ENCODE measurements at places on chromosomes 2 and 18. TPM values are rescaled to one million over a fixed set of nuclear protein-coding genes. Genes with fewer than 3 reads are reported as not detected.

Gene KCNJ13
- total RNA-seq = not detected

Gene GAD1
- 1.7 TPM for total RNA-seq

Gene NCK2
- total RNA-seq = 84.1 TPM

Gene ZNF385B
- not detected for total RNA-seq

Gene ITGB6
- total RNA-seq = not detected

Gene LHCGR
- not detected for total RNA-seq

Gene SKOR2
- not detected for total RNA-seq

Gene KLF11
- total RNA-seq = 8.6 TPM

GRCh38 chr2:11773747-11774525 is 27.5 kb downstream of the LPIN1 start:
- peak overlapping the region; percentile 74 for H3K27ac ChIP-seq
- H3K36me3 ChIP-seq = peaks cover 67% of the 10 kb centered on the region
- peaks cover 49% of the 10 kb centered on the region for H3K4me1 ChIP-seq
- H3K4me3 ChIP-seq = no peak overlapping the region

DNA sequence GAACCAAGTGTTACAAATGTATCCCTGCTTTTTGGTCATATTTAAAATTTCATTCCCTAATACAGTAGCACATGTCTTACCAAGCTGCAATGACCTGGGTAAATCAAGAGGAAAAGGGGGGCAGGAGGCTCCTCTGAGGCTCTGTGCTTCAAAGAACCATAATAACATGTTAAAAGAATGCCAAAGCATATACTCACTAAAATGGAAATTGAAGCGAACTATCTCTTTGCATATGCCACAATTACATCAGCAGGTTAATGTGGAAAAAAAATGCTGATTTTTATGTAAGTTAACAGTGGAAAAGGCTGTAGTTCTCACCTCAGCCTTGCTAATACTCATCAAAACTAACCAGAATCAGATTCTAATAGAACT is 37.5 kb upstream of the NCKAP5 start:
- H3K27me3 ChIP-seq = no peaks in the 10 kb centered on the region
- H3K4me3 ChIP-seq = no peak overlapping the region
- H3K36me3 ChIP-seq = no peaks in the 10 kb centered on the region
- no peak overlapping the region for H3K27ac ChIP-seq

DNA sequence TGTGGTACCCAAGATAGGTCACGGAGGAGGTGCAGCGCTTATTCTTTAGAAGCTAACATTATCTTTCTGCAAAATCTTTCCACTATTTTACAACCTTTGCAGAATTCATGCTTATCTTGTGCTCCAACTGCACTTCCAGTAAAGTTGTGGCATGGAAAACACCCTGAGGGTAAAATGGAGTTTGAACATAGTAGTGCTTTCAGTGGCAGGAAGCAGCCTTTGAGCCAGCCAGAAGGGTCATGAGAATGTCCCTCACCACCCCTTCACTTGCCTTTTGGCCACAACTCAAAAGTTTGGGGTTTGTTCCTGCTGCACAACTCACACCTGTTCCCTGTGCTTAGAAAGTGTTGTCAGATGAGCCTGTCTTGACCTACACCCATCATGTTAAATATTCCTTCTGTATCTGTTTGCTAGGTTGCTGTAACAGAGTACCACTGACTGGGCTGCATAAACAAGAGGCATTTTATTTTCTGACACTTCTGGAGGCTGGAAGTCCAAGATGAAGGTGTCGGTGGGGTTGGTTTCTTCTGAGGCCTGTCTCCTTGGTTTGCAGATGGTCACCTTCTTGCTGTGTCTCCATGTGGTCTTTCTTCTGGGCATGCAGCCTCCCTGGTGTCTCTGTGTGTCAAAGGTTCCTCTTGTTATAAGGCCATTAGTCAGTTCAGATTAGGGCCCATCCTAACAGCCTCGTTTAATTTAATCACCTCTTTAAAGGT is 194.1 kb downstream of the SMAD7 start:
- H3K36me3 ChIP-seq = no peaks in the 10 kb centered on the region
- H3K4me3 ChIP-seq = no peak overlapping the region
- no peaks in the 10 kb centered on the region for H3K27me3 ChIP-seq
- no peaks in the 10 kb centered on the region for H3K4me1 ChIP-seq
- no peak overlapping the region for H3K27ac ChIP-seq

DNA sequence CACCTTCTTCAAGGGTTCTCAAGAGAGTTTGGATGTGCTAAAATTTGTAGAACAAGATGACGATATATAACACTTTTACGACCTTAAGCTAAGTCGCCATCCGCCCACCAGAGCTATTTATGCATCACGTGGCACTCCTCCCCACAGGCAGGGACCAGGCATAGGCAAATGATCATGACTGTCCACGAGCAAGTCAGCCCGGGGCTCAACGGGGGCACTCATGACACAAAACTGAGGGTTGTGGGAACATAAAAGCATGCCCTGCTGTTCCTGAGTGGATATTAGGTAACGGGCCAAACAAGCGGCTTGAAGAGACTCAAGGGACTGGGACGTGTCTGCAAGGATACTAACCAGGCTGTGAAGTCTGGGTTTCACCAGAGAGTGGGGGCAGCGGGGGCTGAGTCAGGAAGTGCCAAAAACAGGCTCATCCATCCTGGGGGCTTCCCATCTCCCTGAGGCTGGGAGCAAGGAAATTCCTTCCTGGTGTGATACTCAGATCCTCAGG is 58.1 kb downstream of the FAM178B start:
- H3K4me3 ChIP-seq = no peak overlapping the region
- H3K4me1 ChIP-seq = peaks cover 20% of the 10 kb centered on the region
- H3K36me3 ChIP-seq = no peaks in the 10 kb centered on the region

- no peak overlapping the region for H3K4me3 ChIP-seq
- peaks cover 13% of the 10 kb centered on the region for H3K27me3 ChIP-seq
- H3K27ac ChIP-seq = no peak overlapping the region
- H3K4me1 ChIP-seq = peaks cover 8% of the 10 kb centered on the region
- peak; percentile 79 for DNase-seq
Measured at GRCh38 chr2:234544659-234545611, 48.1 kb upstream of the ARL4C start.

GRCh38 chr18:8969639-8970390 is 132.7 kb upstream of the NDUFV2 start:
- no peaks in the 10 kb centered on the region for H3K4me1 ChIP-seq
- DNase-seq = no peak
- peaks cover 2% of the 10 kb centered on the region for H3K27me3 ChIP-seq
- no peak overlapping the region for H3K27ac ChIP-seq

GRCh38 chr18:48753691-48754090 is 197.1 kb downstream of the SMAD7 start:
- H3K36me3 ChIP-seq = no peaks in the 10 kb centered on the region
- no peaks in the 10 kb centered on the region for H3K4me1 ChIP-seq
- H3K27me3 ChIP-seq = no peaks in the 10 kb centered on the region
- DNase-seq = no peak
- no peak overlapping the region for H3K4me3 ChIP-seq

GRCh38 chr18:63882333-63883141 is 5.0 kb upstream of the SERPINB2 start:
- peaks cover 13% of the 10 kb centered on the region for H3K27me3 ChIP-seq
- no peak overlapping the region for H3K4me3 ChIP-seq
- no peaks in the 10 kb centered on the region for H3K36me3 ChIP-seq
- no peaks in the 10 kb centered on the region for H3K4me1 ChIP-seq

DNA sequence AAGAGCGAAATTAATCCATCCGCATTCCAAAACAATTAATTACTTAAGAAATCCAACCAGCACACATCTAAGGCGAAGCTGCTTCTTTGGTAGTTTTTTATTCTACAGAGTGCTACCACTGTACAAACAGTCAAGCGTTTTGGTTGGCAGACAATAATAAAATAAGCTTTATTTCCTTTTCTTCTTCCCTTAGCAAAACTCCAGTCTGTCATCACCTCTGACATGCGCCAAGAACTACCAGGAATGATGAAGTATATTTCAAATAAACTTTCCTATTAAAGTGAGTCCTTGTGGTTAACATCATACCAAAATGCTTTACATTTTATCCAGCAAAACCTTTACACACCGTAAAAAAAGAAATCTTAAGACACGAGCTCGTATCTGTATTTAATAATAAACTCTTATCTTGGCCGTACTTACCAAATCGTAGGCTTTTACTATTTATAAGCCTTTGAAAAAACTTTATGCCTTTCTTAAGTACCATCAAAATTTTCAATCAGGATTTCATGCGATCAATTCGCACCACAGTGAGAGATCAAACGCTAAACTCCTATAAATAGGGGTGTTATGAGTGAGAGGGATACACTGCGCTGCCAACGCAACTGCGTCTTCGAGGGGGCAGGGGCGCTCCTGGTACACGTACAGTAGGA is 1.3 kb downstream of the ATL2 start:
- peak overlapping the region; percentile 88 for H3K27ac ChIP-seq
- H3K36me3 ChIP-seq = peaks cover 7% of the 10 kb centered on the region
- DNase-seq = no peak
- H3K4me1 ChIP-seq = peaks cover 66% of the 10 kb centered on the region

GRCh38 chr18:24306201-24306600 is 91.4 kb downstream of the OSBPL1A start:
- H3K4me1 ChIP-seq = no peaks in the 10 kb centered on the region
- no peak overlapping the region for H3K27ac ChIP-seq
- DNase-seq = no peak
- no peaks in the 10 kb centered on the region for H3K36me3 ChIP-seq

DNA sequence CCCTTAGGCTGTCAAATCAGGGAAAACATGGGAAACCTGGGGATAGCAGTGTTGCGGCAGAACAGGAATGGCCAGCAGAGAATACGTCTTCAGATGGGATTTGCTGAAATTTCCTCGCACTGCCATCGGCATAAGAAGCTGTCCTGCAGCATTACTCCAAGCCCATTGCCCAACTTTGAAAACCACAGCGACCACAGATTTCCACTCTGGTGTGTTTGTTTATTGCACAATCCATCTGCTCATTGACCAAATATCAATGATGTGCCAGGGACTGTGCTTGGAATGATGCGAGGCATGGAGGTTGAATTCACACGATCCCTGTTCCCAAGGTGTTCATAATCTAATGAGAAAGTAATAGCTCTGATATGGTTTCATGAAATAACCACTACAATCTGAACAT is 383.3 kb upstream of the MYT1L start:
- no peak overlapping the region for H3K27ac ChIP-seq
- no peak overlapping the region for H3K4me3 ChIP-seq
- H3K27me3 ChIP-seq = no peaks in the 10 kb centered on the region
- no peaks in the 10 kb centered on the region for H3K4me1 ChIP-seq

DNA sequence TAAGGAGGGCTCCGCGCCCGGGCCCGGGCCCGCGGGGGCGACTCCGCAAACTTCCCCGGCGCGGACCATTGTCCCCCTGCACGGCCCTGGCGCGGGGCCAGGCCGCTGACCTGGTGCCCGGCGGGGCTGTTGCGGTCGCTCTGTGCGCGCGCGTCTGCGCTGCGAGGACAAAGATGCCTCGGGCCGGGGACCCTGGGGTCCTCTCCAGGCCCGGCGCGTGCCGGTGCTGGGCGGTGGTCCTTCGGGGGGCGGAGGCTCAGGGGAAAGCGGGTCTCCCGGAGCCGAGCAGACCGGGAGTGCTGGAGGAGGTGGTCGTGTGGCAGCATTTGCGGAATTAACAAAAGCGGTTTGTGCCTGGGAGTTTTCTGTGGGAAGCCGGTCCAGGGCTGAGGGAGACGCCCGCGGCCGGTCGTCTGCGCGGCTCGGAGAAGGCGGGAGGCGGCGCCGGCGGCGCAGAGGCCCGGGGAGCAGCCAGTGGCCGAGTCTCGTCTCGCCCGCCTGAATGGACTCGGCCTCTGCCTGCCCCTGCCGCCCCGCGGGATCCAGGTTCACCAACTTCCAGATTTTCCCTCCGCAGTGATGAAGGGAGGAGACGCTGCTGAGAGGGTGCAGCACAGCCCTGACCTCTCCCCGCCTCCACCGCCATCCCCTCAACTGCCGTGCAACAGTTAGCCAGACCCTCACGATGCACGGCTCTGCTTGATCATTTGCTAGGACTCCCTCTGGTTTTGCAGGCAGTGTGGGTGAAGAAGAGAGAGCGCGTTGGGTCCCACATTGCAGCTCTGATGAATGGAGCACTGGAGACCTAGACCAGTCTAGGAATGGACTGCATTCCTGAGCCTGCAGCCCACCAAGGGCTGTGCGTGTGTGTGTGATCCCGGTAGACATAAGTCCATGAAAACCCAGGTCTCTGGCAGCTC is 705 bp downstream of the EFR3B start:
- H3K4me3 ChIP-seq = peak overlapping the region; percentile 76
- H3K4me1 ChIP-seq = peaks cover 33% of the 10 kb centered on the region
- peaks cover 49% of the 10 kb centered on the region for H3K27me3 ChIP-seq
- H3K36me3 ChIP-seq = no peaks in the 10 kb centered on the region
- no peak overlapping the region for H3K27ac ChIP-seq
- DNase-seq = no peak

DNA sequence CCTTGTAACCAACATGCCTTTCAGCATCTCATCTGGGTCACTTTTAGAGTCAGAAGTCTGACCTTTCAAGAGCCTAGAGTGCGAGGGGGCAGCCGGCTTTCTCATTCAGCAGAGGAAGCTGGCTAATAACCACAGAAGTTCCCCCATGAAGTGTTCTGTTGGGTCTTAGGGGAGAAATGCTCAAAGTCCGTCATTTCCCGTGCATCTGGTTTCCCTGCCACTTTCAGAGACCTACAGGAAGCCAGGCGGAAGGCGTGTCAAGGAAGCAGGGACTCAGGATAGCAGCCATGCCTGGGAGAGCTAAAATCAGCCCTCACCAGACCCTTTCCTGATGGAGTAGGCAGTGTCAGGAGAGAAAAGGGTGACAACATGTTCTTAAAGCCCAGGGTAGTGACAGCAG is 301.8 kb upstream of the ID2 start:
- DNase-seq = no peak
- no peak overlapping the region for H3K4me3 ChIP-seq
- H3K4me1 ChIP-seq = peaks cover 36% of the 10 kb centered on the region
- H3K27ac ChIP-seq = no peak overlapping the region

DNA sequence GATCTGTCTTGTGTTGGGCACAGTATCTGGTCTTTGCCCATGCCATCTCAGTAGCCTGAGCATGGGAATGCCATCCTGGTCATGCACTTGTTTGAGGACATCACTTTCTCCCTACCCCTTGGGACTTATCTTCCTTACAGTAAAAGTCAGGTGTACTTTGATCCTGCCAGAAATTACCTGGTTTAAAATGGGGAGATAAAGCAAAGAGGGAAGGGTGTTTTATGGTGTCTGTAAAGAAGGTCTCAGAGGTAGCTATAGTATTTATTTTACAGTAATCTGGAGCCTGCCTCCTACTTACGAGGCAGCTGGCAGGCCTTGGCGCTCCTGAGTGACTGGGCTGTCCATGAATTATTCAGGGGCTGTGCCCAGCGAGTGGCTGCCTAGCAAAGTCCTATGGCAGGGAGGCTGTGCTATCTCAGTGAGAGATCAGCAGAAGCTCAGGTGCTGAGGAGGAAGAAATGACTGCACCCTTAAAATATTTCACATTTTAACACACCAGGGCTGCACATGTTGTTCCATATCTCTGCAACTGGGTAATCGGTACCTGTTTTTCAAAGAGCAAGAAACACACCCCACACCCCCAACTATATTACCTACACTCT is 93.9 kb downstream of the SPTBN1 start:
- no peak overlapping the region for H3K4me3 ChIP-seq
- no peak for DNase-seq
- no peaks in the 10 kb centered on the region for H3K27me3 ChIP-seq
- no peak overlapping the region for H3K27ac ChIP-seq

DNA sequence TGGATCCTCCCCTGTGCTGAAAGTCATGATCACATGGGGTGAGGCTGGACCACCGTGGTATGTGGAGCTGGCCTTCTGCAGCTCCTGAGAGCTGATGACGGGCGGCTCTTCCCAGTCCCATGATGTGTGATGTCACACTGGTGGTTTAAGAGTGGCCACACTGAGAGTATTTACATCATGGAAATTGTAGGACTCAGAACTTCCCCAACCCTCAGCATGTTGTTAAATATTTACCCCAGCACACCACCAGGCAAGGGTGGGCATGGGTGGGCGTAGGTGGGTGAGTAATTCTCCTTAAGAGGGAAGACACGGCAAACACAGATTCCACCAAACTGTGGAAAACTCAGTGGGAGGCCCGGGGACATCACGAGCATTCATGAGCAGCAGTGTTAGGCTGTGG is 106.8 kb downstream of the ALPK2 start:
- peaks cover 10% of the 10 kb centered on the region for H3K27me3 ChIP-seq
- H3K36me3 ChIP-seq = no peaks in the 10 kb centered on the region
- H3K4me3 ChIP-seq = no peak overlapping the region
- H3K4me1 ChIP-seq = peaks cover 2% of the 10 kb centered on the region

All from activated CD4-positive, alpha-beta T cell treated with anti-CD3 and anti-CD28 coated beads, Interleukin-2, amount 10 ng/mL, durations not matched to agents 7 days and 5 days (primary cell).